Posterior vena cava (tissue), 2 donors: ENCODE measurements at places on chromosomes 12 and 14.

- no peak for DNase-seq
Measured at GRCh38 chr12:38102197-38102596, 214.4 kb upstream of the ALG10B start.

GRCh38 chr12:97164936-97165335 lies 257.9 kb downstream of the NEDD1 start:
- no peak for DNase-seq

DNA sequence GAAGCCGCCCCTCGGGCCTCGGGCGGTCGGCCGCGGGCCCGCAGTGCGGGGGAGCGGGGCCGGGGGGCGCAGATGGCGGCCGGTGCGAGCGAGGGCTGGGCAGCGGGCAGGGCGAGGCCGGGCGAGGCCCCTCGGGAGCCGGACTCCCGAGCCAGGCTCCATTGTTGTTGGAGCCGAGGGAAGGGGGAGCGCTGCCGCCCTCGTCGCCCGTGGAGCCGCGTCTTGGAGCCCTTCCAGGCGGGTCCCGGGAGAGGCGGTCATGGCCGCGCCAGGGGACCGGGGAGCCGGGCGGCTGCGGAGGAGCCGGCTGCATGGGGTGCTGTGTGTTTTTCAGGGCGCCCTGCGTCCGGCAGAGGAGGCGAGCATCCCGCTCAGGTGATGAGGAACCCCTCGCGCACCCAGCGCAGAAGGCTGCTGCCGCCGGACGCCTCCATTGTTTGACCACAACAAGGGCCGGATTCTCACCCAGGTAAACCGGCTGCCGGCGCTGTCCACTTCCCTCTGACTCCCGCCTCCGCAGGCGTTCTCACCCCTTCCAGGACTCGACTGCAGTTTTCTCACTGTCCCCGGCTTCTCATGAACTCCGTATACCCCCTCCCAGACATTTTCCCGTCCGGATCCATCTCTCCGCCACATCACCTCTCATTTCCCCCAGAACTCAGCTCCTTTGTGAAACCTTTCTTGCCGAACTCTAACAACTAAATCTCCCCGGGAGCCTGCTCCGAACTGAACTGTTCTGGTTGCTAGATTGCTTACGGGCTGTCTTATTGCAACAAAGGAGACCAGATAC lies 732 bp downstream of the ZNF664 start:
- peak; percentile 84 for DNase-seq

DNA sequence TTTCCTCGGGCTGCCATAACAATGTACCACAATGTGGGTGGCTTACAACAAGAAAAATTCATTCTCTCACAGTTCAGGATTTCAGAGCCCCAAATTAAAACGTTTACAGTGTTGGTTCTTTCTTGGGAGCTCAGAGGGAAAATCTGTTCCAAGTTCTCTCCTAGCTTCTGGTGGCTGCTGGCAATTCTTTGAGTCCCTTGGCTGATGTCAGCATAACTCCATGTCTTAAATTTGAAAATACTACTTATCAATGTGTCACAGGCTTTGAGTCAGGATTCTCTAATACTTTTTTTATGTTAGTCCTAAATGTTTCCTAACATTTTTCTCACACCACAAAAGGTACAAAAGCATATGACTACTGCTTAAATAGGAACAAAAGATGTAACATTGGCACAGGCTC lies 198.4 kb upstream of the ATXN7L3B start:
- DNase-seq: no peak

GRCh38 chr12:48601013-48601756 lies 31.3 kb upstream of the LALBA start:
- no peak for DNase-seq

- no peak for DNase-seq
Measured at GRCh38 chr12:46200551-46200950, 68.3 kb downstream of the SLC38A1 start.

- no peak for DNase-seq
Measured at GRCh38 chr14:54312166-54312801, 84.5 kb upstream of the CDKN3 start.

GRCh38 chr14:91841065-91841464 lies 26.3 kb downstream of the TC2N start:
- no peak for DNase-seq

DNA sequence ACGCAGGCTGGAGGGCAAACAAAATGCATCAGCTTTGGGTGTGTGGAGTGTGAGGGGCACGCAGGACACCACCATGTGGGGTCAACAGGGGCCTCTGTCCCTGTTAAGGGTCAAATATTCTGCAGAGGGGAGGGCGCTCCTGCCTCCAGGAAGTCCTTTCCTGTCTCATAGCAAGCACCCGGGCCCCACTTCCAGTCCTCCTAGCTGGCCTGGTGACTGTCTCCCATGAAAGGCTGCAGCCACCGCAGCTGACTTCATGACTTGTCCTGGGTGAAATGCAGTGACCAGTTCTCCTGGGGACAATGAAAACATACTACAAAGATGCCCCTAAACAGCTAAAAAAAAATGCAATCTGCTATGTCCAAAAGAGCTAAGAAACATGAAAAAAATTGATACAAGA lies 53.6 kb downstream of the LGMN start:
- DNase-seq: peak; percentile 43

- no peak for DNase-seq
Measured at GRCh38 chr14:84162633-84163032, 1367.3 kb upstream of the FLRT2 start.

DNA sequence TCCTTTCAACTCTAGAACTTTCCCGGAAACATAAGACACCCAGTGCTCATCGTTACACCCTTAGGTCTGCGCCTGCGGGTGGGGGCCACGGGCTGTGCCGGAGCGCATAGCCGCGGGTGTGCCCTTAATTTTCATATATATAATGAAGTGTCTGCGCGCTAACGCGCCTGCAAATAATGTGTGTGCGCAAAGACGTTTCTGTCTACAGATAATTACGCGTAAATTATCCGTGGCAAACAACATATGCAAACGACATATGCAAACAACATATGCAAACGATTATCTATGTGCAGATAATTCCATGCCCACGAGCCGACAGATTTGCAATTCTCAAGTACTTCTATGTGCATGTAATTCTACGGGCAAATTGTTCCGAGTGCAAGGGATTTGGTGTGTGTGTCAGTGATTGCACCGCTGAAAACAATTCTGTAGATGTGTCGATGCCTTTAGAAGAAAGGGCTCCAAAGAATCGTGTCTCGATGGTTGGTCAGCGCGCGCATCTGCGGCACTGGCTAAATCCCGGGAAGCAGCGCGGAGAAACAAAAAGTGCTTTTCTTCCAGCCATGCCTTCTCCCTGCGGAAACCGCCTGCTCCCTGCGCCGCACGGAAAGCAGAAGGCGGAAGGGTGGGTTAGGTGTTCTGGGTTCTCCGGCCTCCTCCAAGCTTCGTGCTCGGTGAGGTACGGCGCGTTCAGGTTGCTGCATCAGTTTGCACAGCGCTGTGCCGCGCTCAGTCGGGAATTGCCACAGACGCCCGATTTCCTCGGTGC lies 34.5 kb upstream of the TBX5 start:
- no peak for DNase-seq

DNA sequence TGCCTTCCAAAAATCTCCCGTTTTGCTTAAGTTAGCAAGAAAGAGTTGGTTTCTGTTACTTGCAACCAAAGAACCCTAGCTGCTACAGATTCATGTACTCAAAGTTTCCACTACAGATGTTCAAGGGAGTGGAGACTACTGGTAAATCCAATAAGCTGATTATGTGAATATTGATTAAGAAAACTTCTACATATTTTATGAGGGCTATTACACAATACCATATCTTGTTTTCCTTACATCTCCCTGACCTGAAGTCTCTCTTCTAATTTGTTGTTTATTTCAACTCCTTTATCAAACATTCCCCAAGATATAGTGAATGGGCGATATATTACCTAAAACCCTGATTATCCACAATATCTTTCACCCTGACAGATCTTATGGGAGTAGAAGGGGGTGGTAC lies 164.4 kb upstream of the PLXNC1 start:
- no peak for DNase-seq

- DNase-seq: no peak
Measured at GRCh38 chr12:121112496-121112895, 20.2 kb upstream of the P2RX7 start.

DNA sequence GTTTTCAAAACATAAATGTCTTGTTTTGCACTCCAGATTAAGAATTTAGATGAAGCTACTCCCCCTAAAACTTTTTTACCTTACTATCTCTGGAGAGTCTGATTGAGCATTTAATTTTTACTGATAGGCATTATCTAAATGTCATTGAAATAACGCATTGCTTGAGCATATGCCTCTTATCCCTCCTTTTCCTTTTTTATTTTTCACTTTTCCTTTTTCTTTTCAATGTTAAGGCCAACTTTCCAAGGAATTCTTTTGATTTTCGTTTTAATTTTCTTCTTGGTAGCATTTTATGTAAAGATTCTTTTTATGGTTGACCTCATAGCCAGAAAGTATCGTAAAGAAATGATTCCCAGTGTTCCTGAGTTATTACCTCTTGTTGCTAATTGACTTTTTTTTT lies 2.9 kb downstream of the SRP54 start:
- no peak for DNase-seq

DNA sequence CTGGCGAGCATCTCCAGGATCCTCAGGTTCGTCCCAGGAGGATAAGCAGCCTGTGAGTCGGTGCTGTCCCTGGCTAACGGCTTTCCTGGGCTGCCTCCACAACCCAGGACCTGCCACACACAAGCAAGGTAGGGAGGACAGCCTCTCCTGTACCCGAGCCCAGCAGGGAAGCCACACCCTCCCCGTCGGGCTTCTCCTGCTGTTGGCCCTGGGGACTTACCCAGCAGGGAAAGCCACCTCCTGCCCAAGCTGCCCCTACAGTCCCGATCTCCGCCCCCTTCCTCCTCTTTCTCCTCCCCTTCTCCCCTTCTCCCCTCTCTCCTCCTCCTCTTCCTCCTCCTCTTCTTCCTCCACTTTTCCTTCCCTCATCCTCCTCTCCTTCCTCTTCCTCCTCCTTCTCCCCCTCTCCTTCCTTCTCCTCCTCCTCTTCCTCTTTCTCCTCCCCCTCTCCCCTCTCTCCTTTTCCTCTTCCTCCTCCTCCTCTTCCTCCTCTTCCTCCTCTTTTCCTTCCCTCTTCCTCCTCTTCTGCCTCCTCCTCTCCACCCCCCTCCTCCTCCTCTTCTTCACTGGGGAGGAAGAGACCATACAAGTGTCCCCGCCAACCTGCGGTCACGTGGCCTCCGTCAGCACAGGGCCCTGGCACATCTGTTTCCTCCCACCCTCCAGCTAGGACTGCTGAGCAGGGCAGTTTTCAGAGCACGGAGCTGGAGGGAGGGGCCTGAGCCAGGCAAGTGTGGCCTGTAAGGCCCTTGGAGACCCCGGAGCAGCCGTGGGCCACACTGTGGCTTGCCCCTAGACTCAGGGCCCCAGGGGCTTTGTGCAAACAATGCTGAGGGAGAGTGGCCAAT lies 17.3 kb upstream of the RFLNA start:
- no peak for DNase-seq
